ENCODE measurements at places on chromosomes 7 and 10.

GRCh38 chr10:68333058-68333395, 299 bp upstream of the PBLD start:
- DNase-seq, result no peak

GRCh38 chr7:2104716-2105115, 128.0 kb downstream of the MAD1L1 start:
- no peak for DNase-seq

GRCh38 chr10:89078724-89079672, 88.4 kb downstream of the FAS start:
- no peak for DNase-seq

- DNase-seq, result no peak
Measured at GRCh38 chr10:28963539-28964221, 286.4 kb downstream of the BAMBI start.

GRCh38 chr7:77450054-77450453, 33.9 kb upstream of the GSAP start:
- no peak for DNase-seq

GRCh38 chr7:2199528-2199927, 33.2 kb downstream of the MAD1L1 start:
- no peak for DNase-seq
